ENCODE measurements at places on chromosomes 16 and 17.
A peak's percentile ranks its signal among the peaks of the same experiment; 100 is the strongest.

GRCh38 chr16:82229800-82230619, 60.0 kb upstream of the MPHOSPH6 start:
- DNase-seq: peak; percentile 48

DNA sequence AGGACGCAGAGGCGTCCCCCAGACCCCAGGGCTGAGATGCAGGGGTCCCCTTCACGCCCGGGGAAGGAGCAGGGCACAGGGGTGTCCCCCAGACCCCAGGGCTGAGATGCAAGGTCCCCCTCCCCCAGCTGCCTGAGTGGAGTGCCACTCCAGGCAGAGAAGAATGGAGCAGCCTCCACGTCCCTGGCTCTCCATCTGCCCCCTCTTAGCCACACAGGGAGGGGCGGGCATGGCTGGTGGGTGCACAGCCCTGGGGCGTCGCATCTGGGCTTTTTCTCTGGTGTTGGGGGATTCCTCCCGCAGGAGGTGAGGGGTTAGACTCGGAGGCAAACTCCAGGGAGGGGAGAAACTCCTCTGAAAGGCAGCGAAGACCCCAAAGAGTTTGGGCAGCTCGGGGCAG, 17.5 kb downstream of the CIBAR2 start:
- DNase-seq: no peak

GRCh38 chr16:89705006-89705405, 3.5 kb upstream of the SPATA2L start:
- no peak for DNase-seq

DNA sequence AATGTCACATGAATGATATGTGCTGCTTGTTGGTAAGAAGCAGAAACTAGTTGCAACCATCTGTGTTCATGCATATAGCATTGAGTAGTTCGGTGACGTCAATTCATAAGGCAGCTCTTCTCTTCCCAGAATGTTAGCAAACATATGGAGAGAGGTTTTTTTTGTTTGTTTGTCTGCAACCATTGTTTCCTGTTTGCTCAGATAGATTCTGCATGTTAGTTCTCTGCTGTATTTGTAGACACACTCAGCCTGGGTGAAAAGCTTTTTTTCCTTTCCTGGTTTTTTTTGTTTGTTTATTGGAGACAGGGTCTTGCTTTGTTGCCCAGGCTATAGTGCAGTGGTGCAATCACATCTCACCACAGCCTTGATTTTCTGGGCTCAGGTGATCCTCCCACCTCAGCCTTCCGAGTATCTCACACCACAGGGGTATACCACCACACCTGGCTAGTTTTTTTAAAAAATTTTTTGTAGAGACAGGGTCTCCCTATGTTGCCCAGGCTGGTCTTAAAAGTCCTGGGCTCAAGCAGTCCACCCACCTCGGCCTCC, 16.7 kb downstream of the WSB1 start:
- no peak for DNase-seq

GRCh38 chr17:50123649-50124349, 6.2 kb downstream of the SAMD14 start:
- DNase-seq: no peak

GRCh38 chr17:29674281-29674680, 51.6 kb upstream of the CORO6 start:
- DNase-seq: no peak

DNA sequence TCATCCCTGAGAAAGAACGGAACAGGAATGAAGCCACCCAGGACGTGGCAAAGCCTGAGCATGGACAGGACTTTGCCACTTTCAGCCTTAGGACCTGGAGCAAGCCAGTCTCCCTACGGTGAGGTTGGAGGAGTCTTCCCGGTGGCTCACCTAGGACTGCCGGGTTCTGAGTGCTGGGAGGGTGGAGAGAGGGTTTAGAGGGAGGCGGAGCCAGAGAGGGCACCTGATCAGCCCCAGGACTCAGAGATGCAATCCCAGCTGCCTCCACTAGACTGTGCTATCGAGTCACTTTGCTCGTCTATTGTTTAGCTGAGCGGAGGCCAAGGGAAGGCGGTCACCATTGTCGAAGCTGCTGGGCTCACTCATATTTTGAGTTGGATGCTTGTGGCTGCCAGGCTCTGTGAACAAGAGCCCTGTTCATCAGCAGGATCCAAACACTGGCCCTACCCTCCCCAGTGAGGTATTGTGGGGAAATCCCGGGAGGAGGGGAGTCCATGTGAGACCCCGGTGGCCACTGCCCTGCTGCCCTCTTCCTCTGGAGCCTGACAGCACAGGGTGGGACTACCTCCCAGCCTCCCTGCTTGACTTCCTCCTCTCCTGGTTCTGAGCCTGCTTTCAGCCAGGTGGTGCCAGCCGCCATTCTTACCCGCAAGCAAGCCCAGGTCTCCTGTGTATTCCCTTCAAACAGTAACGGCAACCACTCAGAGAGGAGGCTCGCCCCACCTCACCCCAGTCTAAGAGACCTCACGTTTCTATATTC, 7.0 kb downstream of the KRT14 start:
- peak; percentile 57 for DNase-seq

- DNase-seq: peak; percentile 67
Measured at GRCh38 chr16:67326472-67327309, at the start of the genes KCTD19 and LRRC36. KCTD19 (minus strand) TSS chr16:67326741; CDS start chr16:67326707, 34 bp downstream. LRRC36 (plus strand) TSS chr16:67326815; CDS start chr16:67326863, 48 bp downstream.

DNA sequence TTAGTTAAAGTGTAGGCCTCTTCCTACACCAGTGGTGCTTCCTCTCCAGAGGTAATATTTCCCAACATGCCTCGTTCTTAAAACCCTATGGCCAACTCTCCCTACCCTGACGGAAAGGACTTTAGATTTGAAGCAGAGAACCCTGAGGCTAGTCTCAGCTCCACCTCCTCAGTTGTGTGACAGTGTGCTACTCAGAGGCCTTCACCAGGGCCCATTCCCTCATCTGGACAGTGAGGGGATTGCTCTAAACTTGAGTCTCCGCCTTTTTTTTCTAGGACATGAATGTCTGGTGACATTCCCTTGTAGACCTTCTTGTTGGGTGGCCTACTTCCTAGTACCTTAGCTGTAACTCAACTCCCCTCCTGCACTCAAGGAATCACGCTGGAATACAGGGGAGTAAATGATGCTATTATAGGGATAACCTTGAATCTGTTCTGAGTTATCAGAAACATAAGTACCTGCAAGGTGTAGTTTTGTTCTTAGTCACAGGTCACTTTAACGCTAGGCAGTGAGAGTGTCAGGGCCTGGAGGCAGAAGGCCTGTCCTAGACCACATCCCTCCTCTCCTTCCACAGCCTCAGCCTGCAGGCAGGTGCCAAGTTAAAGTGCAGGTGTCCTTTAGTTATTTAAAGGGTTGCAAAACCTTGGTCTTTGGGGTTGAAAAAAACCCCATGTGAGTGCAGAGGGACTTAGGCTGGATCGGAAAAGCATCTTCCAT, 26.9 kb downstream of the LDHD start:
- no peak for DNase-seq
